AG04450 (cell line): ENCODE measurements at places on chromosomes 2 and 18.

GRCh38 chr18:45488645-45489044, 126.6 kb upstream of the SLC14A2 start:
- DNase-seq: no peak

DNA sequence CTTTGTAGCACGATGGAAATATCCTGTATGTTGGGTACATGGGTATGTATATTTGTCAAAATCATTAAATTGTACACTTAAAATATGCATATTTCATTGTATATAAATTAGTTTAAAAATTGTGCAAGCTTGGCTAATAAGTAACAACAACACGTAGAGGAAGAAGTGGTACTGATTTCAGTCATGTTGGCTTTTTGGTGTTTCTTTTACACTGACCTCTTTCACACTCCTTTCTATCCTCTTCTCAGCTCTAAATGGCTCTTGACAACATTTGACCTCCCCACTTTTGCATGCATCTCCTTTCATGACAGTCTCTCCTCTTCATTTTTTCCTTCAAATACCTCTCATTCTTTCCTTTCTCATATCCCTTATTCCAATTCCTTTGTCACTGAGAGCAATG, 801.4 kb upstream of the ZEB2 start:
- DNase-seq: no peak

GRCh38 chr2:98089941-98090340, 3.0 kb downstream of the VWA3B start:
- DNase-seq: no peak

DNA sequence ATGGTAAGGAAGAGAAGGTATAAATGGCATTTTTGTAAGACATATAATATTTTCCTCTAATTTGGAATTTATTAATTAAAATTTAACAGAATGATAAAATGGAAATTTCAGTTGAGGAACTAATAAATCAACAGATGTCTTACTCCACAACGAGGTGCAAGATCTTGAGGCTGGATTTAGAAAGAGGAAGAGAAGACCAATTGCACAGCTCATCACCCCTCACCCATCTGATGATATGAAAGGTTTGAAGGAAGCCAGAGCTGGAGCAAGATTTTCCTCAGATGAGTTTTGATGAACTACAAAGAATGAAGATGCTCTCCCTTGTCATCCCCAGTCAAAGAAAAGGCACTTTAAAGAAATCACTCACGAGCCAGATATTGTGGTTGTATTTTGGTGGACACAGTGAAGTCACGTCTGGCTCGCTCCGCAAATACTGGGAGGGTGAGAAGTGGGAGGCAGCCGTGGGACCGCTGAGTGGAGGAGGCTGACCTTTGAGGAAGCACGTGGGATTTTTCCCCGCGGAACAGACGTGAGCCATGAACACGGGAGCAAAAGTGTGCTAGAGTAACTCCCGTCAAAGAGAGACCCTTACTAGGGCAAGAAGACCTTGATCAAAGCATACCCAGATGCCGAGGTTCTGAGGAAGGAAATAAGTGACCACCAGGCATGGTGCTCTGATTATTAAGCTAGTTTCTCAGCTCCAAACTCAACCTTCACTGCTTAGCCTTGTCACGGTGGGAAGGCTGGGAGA, 511.4 kb downstream of the RNF144A start:
- no peak for DNase-seq
